ENCODE measurements at places on chromosomes 1 and 21. TPM values are rescaled to one million over a fixed set of nuclear protein-coding genes. Genes with fewer than 3 reads are reported as not detected.

The AVPR1B gene
- not detected for total RNA-seq

The SYTL1 gene
- total RNA-seq = 51.3 TPM

The HCN3 gene
- total RNA-seq = 13.6 TPM

GRCh38 chr1:21607549-21608529, 61.3 kb downstream of the RAP1GAP start:
- DNase-seq = peak; percentile 95
- H3K27me3 ChIP-seq = no peaks in the 10 kb centered on the region
- no peak overlapping the region for H3K27ac ChIP-seq
- no peak overlapping the region for H3K4me3 ChIP-seq
- H3K36me3 ChIP-seq = peaks cover 45% of the 10 kb centered on the region

DNA sequence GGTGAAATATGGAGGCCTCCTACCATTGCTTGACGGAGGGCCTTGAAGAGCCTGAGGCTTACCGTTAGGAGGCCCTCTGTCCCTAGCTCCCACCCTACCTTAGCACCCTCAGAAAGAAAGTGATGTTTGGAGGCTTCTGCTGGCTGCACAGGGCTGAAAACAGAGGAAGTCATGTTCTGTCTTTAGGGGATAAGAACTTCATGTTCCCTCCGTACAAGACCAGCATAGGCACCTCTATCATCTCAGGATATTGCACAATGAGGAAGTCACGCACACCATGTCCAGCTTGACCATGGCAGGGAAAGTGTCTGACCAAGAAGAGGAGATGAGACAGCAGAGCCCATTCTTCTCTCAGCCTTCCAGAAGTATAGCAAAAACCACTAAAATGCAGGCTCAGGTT, 13.8 kb downstream of the ADORA3 start:
- no peaks in the 10 kb centered on the region for H3K36me3 ChIP-seq
- H3K27me3 ChIP-seq = no peaks in the 10 kb centered on the region
- H3K4me3 ChIP-seq = no peak overlapping the region
- no peak for DNase-seq

All from stomach (tissue), 19 donors.